Stimulated activated CD4-positive, alpha-beta T cell treated with anti-CD3 and anti-CD28 coated beads, Interleukin-15, amount 100 ng/mL, for 1 hour (primary cell): ENCODE measurements at places on chromosomes 16 and 17.

- DNase-seq = no peak
These were observed 23.8 kb downstream of the EPN2 start for GRCh38 chr17:19260958-19261357.

GRCh38 chr16:57549730-57550129, 7.3 kb downstream of the ADGRG5 start:
- no peak for DNase-seq

DNA sequence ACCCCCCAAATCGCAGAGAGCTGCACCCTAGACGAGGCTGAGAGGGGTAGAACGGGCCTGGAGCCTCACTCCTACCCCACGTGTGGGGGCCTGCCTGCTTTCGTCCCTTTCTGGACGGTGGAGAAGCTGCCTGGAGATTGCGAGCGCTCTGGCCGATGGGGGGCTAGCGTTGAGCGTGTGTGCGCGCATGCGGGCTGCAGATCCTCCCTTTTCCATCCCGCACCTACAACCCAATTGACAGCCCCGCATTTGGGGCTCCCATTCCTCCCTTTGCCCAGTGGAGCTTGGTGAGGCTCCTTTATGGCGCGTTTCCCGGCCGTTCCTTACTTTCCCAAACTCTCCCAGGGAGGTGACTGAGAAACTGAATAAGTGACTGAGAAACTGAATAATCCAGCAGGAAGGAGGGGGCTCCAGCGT, 907 bp upstream of the ESRP2 start:
- no peak for DNase-seq

DNA sequence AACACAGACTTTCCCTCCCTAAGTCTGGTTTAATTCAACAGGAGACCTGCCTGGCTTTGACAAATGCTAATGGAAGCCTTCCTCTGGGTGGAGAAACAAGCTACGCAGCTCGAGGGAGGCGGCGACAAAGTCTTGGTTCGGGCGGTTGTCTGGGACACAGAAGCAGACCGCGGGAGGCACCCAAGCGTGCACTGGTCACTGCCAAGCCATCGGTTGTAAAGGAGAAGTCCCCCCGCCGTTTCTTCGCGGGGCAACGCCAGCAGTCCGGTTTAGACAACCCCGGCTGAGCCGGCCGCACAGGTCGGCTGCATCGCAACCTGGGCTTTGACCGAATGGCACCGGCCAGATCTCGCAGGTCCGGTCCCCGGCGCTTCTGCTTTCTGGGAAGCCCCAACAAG, 586 bp downstream of the GLYR1 start:
- DNase-seq = no peak

- DNase-seq = no peak
These were observed 1.6 kb upstream of the HBQ1 start for GRCh38 chr16:178668-179015.
